ENCODE measurements at places on chromosomes 16 and 17.

GRCh38 chr16:66274335-66275110 is 92.0 kb upstream of the CDH5 start:
- H3K4me3 ChIP-seq, result no peak overlapping the region
- no peak for DNase-seq
- H3K27ac ChIP-seq, result no peak overlapping the region

- H3K4me3 ChIP-seq, result no peak overlapping the region
- peaks cover 2% of the 10 kb centered on the region for H3K4me1 ChIP-seq
- DNase-seq, result no peak
- H3K27ac ChIP-seq, result no peak overlapping the region
Measured at GRCh38 chr16:73543331-73543969, 495.5 kb upstream of the ZFHX3 start.

GRCh38 chr17:82433560-82434215 is 15.3 kb upstream of the OGFOD3 start:
- H3K27ac ChIP-seq, result no peak overlapping the region
- no peak for DNase-seq
- H3K27me3 ChIP-seq, result no peaks in the 10 kb centered on the region
- peaks cover 4% of the 10 kb centered on the region for H3K4me1 ChIP-seq
- H3K4me3 ChIP-seq, result no peak overlapping the region

- no peak overlapping the region for H3K27ac ChIP-seq
- no peaks in the 10 kb centered on the region for H3K36me3 ChIP-seq
- H3K4me1 ChIP-seq, result peaks cover 10% of the 10 kb centered on the region
Measured at GRCh38 chr16:71952825-71953224, 47.4 kb downstream of the PKD1L3 start.

- peak within 1 kb of the TSS; percentile 95 for H3K4me3 ChIP-seq
- H3K4me1 ChIP-seq, result peaks cover 49% of the 10 kb centered on the region
- peak within 1 kb of the TSS; percentile 99 for H3K27ac ChIP-seq
Measured at GRCh38 chr17:6640536-6641246, at the start of the genes KIAA0753 and TXNDC17. Gene KIAA0753 (minus strand): TSS chr17:6640711. CDS start chr17:6635103, 5,608 bp downstream. Gene TXNDC17 (plus strand): TSS chr17:6641060. CDS start chr17:6641083, 23 bp downstream.

DNA sequence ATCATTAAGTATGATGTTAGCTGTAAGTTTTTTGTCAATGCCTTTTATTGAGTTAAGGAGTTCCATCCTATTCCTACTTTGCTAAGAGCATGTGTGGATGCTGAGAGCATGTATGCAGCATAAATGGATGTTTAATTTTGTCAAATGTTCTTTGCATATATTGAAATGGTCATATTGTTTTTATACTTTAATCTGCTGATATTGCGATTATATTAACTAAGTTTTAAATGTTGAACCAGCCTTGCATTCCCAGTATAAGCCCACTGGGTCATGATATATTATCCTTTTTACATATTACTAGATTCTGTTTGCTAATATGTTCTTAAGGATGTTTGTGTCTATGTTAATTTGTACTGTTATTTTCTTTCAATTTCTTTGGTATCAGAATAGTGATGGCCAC is 53.2 kb downstream of the CCDC182 start:
- DNase-seq, result no peak
- no peak overlapping the region for H3K4me3 ChIP-seq
- no peaks in the 10 kb centered on the region for H3K27me3 ChIP-seq

GRCh38 chr16:85767531-85767930 is 16.6 kb upstream of the C16orf74 start:
- H3K27me3 ChIP-seq, result no peaks in the 10 kb centered on the region
- H3K36me3 ChIP-seq, result peaks cover 1% of the 10 kb centered on the region
- DNase-seq, result no peak
- H3K4me1 ChIP-seq, result peaks cover 2% of the 10 kb centered on the region
- no peak overlapping the region for H3K27ac ChIP-seq

GRCh38 chr16:14958323-14958600 is 16.6 kb upstream of the PDXDC1 start:
- no peaks in the 10 kb centered on the region for H3K4me1 ChIP-seq
- H3K4me3 ChIP-seq, result no peak overlapping the region
- no peak overlapping the region for H3K27ac ChIP-seq
- no peaks in the 10 kb centered on the region for H3K36me3 ChIP-seq
- peaks cover 6% of the 10 kb centered on the region for H3K27me3 ChIP-seq

- H3K27me3 ChIP-seq, result no peaks in the 10 kb centered on the region
- DNase-seq, result no peak
- no peak overlapping the region for H3K4me3 ChIP-seq
- H3K27ac ChIP-seq, result no peak overlapping the region
- peaks cover 13% of the 10 kb centered on the region for H3K4me1 ChIP-seq
Measured at GRCh38 chr16:57473176-57473840, 10.8 kb downstream of the POLR2C start.

GRCh38 chr17:41403404-41404023 is 6.1 kb upstream of the KRT31 start:
- peaks cover 3% of the 10 kb centered on the region for H3K27me3 ChIP-seq
- DNase-seq, result no peak
- H3K4me3 ChIP-seq, result no peak overlapping the region
- no peaks in the 10 kb centered on the region for H3K36me3 ChIP-seq

- H3K4me1 ChIP-seq, result peaks cover 7% of the 10 kb centered on the region
- no peaks in the 10 kb centered on the region for H3K36me3 ChIP-seq
- no peak overlapping the region for H3K27ac ChIP-seq
- no peaks in the 10 kb centered on the region for H3K27me3 ChIP-seq
- no peak overlapping the region for H3K4me3 ChIP-seq
Measured at GRCh38 chr17:73984941-73985340, 218.5 kb upstream of the RPL38 start.

- no peak overlapping the region for H3K4me3 ChIP-seq
- no peak overlapping the region for H3K27ac ChIP-seq
- no peaks in the 10 kb centered on the region for H3K36me3 ChIP-seq
Measured at GRCh38 chr16:65097296-65097695, 24.6 kb downstream of the CDH11 start.

DNA sequence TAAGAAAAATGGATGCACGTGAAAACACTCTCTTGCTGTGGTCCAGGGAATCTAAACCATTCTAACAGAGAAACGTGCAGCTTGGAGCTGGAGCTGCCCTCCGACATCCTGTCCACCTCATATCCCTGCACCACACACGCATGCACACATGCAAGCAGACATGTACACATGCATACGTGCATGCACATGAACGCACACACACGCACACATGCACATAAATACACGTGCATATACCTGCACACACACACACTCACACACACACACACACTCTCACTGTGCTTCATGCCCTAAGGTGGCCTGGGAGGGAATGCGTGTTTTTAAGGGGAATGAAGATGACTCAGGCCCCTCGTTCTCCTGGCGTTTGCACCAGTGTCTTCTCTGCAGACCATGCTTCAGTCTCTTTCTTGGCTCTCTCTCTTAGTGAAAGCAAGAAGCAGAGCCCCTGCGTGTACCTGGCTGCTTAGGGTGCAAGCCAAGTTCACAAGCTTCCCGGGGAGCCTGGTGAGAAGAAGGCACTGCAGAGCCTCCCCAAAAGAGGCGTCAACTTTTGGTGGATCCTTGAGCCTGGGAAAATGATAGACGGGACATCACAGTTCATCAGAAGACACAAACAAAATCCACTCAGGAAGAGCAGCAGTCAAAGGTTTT is 72.8 kb downstream of the GOSR1 start:
- H3K4me3 ChIP-seq, result no peak overlapping the region
- no peak for DNase-seq
- H3K27ac ChIP-seq, result no peak overlapping the region
- no peaks in the 10 kb centered on the region for H3K27me3 ChIP-seq
- no peaks in the 10 kb centered on the region for H3K4me1 ChIP-seq

DNA sequence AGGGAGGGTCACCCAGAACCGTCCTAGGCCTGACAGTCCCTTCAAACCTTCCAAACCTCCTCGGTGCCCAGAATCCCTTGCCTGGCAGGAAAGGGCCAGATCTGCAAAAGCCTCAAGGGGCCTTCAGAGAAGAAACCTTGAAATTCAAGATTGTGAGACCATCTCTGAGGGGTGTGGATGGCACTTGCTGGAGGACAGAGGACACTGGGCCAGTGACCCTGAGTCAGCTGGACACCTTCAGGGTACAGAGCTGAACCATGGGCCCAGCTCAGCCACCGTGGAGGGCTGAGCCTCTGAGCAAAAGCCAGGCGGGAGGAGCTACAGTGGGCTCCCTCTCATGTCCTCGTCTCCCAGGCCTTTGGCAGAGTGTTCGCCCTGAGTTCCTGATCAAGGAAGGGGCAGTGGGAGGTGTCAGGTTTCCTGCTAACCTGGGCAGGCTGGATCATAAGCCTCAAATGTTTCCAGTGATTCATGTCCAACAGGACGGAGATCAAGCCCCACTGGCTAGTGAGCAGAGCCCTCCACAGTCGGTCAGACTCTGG is 3.0 kb downstream of the PDILT start:
- DNase-seq, result no peak
- no peak overlapping the region for H3K4me3 ChIP-seq
- H3K27me3 ChIP-seq, result no peaks in the 10 kb centered on the region
- H3K4me1 ChIP-seq, result no peaks in the 10 kb centered on the region
- H3K36me3 ChIP-seq, result no peaks in the 10 kb centered on the region

DNA sequence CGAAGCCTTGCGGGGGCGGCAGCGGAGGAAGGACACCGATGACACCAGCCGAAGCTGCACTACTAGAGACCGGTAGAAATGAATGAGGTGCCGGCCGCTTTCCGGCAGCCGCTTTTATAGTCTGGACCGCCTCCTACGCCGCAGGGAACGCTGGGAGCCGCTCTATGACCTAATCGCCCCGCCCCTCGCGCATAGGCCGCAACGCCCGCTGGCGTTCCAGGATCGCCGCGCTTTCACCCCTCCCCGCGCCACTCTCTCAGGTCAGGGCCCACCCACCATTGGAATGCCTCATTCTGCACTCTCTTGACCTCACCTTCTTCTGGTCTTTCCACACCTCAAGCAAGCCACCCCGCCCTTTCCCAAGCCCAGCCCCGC is at the start of gene DDX5:
Gene DDX5 (minus strand): TSS at position 89 of the 375 bp plus-strand sequence. CDS start 170 bp downstream, outside the sequence.
- DNase-seq, result peak; percentile 96
- H3K4me1 ChIP-seq, result peaks cover 43% of the 10 kb centered on the region
- H3K27me3 ChIP-seq, result no peaks in the 10 kb centered on the region

DNA sequence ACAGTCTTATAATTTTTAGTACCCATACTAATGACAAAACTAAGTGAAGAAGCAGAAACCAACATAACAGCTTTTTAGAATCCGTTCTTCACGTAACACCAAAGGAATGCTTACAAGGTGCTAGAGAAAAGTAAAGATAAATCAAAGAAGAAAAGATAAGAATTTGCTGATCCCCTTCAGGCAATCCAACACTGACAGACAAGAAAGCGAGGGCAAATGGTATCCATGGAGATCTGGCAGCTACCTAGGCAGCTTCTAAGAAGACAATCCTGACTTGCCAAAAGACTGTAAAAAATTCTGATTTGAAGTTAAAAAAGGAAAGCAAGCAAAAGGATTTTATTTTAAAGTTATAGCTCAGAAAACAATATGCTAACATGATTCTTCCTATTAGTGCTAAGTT is 14.6 kb downstream of the BBS2 start:
- H3K27me3 ChIP-seq, result no peaks in the 10 kb centered on the region
- DNase-seq, result no peak
- no peak overlapping the region for H3K4me3 ChIP-seq
- H3K27ac ChIP-seq, result no peak overlapping the region
- H3K36me3 ChIP-seq, result no peaks in the 10 kb centered on the region
